GDM1 (cell line): ENCODE measurements at places on chromosomes 2 and 18.

DNA sequence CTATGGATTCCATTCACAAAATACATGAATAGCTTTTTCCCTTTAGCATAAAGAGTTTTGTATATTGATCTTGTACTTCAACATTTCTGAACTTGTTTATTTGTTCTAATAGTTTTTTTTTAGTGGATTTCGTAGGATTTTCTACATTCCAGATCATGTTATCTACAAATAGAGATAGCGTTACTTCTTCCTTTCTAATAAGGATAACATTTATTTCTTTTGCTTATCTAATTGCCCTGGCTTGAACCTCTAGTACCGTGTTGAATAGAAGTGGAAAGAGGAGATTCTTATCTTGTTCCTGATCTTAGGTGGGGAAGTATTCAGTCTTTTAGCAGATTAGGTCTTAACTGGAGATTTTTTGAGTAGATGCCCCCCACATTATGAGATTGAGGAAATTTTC lies 9.5 kb downstream of the UGT1A6 start:
- DNase-seq, result no peak

DNA sequence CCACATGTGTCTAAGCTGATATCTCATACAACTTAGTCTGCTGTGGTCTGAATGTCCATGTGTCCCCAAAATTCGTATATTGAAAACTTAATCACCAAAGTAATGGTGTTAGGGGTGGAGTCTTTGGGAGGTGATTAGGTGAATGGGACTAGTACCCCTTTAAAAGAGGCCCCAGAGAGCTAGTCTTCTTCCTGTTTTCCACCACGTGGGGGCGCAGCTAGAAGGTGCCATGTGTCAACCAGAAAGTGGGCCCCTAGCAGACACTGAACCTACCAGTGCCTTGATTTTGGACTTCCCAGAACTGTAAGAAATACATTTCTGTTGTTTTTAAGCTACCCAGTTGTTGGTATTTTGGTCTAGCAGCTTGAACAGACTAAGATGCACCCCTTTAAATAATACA lies 86.6 kb downstream of the ASB1 start:
- DNase-seq, result no peak

GRCh38 chr2:74831693-74832530 lies 2.0 kb upstream of the HK2 start:
- DNase-seq, result peak; percentile 73

DNA sequence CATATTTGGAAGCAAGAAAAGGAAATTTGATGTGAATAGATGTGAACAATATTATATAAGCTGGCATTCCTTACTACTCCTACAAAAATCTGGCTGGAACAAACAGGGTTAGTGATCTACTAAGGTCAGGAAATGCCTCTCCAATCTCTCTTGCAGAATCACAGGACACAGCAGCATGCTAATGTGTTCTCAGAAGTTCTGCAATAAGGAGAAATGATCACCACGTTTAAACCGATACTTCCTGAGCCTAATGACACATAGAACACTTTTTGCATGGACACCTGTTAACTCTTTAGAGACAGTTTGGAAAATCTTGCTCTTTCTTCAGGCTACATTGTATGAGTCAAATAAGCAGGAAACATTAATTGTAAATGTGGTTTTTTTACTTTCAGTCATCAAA lies 89.6 kb upstream of the MAP3K20 start:
- DNase-seq, result no peak

DNA sequence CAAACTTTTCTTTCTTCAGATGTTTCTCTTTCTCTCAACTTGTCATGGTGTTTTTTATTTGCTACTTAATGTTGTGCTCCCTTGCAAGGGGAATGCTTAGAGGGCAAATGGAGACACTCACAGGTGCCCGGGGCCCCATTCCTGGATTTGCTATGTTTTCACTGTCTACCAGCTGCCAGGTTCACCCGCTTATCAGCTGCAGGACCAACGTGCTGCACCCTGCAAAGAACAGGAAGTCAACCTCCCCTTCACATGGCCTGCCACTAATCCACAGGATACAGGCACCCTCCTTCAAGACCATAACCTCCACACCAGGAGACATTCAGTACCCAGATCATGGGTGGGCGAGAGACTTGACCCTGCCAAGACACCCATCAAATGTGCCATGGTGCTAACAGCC lies 237.6 kb upstream of the STON1 start:
- peak; percentile 4 for DNase-seq

- DNase-seq, result no peak
Observed at GRCh38 chr2:156756516-156756915, 320.3 kb downstream of the GPD2 start.

- no peak for DNase-seq
Observed at GRCh38 chr2:186629250-186629996, 39.6 kb downstream of the ITGAV start.

DNA sequence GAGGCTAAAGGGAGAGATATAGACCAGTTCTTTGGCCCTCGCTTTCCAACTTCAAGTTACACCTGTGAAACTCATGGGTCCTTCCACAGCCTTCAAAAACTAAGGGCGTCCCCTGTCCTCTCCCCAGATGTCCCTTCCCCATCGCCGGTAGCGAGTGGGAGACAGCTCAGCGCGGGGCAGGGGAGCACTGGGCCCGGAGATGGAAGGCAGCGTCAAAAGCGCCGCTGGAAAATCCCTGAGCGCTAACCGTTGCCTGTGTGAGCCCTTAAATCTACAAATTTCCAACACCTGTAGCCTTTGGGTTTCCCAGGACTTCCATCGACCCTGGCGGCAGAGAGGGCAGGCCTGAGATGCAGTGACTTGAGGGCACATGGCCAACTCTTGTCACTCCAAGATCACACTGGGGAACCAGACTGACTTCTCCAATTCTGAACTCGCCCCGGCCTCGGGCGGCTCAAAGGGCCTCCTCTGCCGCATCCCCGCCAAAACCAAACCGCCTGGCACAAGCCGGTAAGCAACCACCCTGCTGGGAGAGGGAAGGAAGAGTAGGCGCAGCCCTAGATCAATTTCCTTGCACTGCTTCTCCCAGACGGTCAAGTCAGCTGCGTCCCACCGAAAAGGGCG lies 879 bp upstream of the EPAS1 start:
- no peak for DNase-seq

GRCh38 chr18:69353023-69353422 lies 47.7 kb upstream of the DOK6 start:
- no peak for DNase-seq

GRCh38 chr2:205778356-205778755 lies 96.1 kb downstream of the NRP2 start:
- DNase-seq, result no peak

GRCh38 chr2:12722447-12723316 lies 5.9 kb downstream of the TRIB2 start:
- no peak for DNase-seq

DNA sequence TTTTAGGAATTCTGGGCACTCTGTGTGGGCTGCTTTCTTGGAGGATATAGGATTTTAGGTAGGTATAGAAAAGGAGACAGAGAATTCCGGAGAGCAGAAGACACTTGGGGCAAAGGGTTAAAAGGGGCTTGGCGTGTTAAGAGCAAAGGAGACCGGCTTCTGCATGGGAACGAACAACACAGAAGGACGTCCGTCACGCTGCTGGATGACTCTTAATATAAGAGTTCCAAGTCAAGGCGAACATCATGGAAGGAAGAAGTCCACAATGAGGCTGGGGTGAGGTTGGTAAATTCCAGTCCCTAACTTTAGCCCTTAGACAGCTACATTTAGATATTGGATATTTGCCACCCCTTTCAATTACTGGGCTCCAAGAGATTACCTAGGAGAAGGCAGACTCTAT lies 15.9 kb upstream of the SLC20A1 start:
- no peak for DNase-seq

- no peak for DNase-seq
Observed at GRCh38 chr2:189179570-189179950, at the start of gene COL5A2. TSS of gene COL5A2 (minus strand) at chr2:189179761. CDS start at chr2:189179604, 157 bp downstream.

GRCh38 chr2:188292348-188293239 lies 920 bp downstream of the GULP1 start:
- DNase-seq, result no peak

DNA sequence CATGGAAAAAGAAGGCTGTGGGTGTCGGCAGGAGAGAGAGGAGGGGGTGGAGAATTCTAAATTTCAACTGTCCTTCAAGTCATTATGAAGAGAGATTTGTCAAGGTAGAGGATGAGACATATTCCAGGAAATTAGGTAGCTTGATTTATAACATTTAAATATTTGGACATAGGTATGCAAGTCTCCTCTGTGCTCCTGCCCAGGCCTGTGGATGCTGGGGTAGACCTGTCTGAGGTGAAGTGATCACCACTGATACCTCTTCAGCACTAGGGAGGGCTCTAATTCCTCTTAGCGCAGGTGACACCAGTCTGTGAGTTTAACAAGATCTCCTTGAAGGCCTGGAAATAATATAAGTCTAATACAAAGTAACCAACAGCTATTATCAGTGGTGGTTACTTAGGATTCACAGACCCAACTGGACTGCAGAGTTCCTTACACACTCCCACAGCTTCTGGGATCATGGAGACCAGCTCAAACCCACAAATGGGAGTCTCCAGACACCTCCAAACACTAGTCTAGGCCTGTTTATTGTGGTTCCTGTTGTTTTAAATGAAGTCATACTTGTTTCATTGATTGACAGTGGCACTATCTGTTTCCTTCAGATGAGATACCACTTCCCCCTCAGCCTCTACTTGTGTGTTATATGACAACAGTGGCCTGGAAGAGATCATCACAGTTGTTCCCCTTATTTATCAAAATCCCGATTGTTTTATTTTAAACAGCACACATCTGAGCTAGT lies 104.1 kb upstream of the ITPRID2 start:
- DNase-seq, result peak; percentile 61

DNA sequence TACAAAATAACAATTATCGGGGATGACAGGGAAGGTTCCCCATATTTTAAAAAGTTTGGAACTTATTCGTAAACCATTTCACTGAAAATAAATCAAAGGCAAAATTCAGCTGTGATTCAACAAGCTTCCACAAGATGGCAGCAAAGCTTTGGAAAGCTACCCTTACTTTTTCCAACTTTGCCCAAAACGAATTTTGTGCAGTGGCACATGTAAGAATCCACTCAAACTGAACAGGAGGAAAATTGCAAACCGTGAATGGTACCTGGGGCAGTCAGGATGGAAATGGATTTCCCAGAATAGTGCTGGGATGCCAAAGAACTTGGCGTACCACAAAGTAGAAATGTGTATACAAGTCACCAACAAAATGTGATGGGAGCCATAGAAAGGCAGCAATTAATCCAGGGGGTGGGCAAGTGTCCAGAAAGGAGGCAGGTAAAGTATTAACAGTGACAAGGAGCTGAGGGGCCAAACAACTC lies 10.7 kb downstream of the RPL31 start:
- no peak for DNase-seq

- DNase-seq, result no peak
Observed at GRCh38 chr2:176710657-176711186, 441.5 kb downstream of the MTX2 start.

GRCh38 chr18:69956665-69957620 lies 9.3 kb upstream of the CD226 start:
- DNase-seq, result no peak

DNA sequence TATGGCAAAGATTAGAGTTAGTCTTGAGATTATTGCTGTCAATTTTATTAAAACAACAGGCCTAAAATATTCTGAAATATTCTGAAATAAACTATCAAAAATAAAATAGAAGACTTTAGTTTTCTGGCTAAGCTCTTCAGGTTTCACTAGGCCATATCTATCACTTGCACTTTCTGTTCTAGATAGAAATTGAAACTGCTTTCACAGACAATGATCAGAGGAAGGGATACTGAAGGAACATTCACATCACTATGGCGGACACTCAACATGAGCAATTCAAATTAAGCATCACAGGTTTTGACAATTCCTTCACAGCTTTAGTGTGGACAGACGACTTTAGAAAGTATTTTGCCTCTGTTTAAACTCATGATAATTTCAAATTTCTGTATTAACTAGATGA lies 586.4 kb upstream of the REG3G start:
- no peak for DNase-seq

DNA sequence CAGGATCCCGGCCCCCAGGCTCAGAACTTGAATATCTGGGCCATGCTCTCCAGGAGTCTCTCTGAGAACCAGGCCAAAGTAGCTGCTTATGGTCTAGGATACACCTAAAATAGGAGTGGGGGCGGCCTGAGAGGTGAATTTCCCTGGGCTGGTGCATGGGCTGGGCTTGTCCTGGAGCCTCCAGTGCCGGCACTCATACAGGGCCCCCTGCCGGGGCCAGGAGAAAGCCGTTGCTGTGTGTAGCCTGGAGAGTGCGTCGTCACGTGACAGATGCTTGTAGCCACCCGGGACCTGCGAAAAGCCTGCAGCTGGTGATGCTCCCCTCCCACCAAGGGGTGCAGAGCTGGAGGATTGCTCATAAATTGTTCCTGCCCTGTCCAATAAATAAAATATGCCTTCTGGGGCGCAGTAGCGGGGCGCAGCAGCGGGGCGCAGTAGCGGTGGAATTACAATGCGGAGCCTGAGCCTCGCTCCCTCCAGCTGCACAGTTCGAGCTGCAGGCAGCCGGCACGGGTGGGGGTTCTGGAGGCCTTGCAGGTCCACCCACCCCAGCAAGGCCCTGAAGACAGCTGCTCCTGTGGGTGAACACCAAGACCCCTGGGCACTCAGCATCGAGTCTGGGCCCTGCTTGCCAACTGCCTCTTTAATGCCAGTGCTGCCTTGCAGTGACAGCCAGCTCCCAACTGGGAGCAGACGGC lies 289.9 kb downstream of the NDUFA10 start:
- DNase-seq, result no peak

DNA sequence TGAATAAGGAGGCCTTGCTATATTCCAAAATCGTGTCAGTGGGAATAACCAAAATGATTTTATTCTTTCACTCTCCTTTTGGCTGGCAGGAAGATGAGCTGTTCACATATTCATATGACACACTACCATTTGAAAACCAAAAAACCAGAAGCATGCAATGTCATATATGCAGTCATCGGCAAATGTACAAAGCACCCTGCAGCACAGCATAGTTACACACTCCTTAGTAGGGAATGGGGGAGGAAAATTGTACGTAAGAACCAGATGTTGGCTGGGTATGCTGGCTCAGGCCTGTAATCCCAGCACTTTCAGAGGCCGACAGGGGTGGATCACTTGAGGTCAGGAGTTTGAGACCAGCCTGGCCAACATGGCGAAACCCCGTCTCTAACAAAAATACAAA lies 176.6 kb downstream of the GFPT1 start:
- no peak for DNase-seq

- no peak for DNase-seq
Observed at GRCh38 chr2:37771600-37772088, 100.2 kb upstream of the CDC42EP3 start.

- no peak for DNase-seq
Observed at GRCh38 chr2:95023222-95023597, 2.3 kb upstream of the MAL start.
